ENCODE measurements at places on chromosomes 6 and 20.

GRCh38 chr6:158338311-158339112 is 26.2 kb downstream of the TULP4 start:
- no peak for DNase-seq

DNA sequence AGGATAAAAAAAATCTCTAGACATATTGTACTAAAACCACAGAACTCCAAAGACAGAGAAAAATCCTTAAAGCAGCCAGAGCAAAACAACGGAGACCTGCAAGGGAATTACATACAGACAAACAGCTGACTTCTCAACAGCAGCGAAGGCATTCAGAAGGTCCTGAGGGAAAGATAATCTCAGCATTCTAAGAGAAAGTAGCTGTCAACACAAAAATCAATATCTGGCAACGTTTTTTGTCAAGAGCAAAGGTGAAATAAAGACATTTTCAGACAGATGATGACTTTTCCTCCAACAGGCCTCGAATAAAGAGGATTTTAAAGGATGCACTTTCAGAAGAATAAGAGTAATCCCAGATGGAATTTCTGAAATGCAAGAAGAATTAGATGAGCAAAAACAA is 6.1 kb upstream of the SCGN start:
- DNase-seq: no peak

DNA sequence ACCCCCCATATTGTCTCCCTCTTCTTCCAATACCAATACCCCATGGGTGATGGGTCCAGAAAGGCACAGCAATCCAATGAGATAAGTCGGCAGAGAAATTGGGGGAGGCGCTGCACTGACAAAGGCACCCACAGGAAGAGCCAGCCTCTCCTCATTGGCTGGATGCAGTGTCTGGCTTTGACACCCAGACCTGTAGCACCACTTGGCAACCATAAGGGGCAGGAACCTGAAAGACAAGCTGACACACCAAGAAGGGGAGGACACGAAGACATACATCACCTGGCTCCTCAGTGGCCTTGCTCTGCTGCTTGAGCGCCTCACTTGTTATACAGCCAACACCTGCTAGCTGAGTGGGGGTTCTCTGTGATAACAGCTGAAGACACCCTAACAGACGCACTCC is 19.4 kb upstream of the SLC4A11 start:
- no peak for DNase-seq

DNA sequence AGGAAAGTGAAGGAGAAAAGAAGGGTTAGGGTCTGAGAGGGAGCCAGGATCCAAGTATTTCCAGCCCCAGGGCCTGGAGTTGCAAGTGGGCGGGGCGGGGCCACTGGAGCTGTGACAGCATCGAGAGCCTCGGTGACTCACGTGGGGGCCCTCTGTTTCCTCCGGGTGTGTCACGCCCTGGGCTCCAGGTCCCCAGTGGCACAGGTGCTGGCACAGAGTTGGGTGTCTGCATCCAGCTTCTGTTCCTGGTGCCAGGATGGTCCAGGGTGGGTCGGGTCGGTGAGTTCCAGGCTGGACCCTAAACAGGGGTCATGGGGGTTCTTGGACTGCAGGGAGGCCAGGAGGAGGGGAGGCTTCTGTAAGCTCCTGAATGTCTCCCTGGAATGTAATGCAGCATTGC is 16.7 kb downstream of the RAET1L start:
- no peak for DNase-seq

GRCh38 chr20:33566781-33567603 is 77.1 kb downstream of the CBFA2T2 start:
- DNase-seq: no peak

DNA sequence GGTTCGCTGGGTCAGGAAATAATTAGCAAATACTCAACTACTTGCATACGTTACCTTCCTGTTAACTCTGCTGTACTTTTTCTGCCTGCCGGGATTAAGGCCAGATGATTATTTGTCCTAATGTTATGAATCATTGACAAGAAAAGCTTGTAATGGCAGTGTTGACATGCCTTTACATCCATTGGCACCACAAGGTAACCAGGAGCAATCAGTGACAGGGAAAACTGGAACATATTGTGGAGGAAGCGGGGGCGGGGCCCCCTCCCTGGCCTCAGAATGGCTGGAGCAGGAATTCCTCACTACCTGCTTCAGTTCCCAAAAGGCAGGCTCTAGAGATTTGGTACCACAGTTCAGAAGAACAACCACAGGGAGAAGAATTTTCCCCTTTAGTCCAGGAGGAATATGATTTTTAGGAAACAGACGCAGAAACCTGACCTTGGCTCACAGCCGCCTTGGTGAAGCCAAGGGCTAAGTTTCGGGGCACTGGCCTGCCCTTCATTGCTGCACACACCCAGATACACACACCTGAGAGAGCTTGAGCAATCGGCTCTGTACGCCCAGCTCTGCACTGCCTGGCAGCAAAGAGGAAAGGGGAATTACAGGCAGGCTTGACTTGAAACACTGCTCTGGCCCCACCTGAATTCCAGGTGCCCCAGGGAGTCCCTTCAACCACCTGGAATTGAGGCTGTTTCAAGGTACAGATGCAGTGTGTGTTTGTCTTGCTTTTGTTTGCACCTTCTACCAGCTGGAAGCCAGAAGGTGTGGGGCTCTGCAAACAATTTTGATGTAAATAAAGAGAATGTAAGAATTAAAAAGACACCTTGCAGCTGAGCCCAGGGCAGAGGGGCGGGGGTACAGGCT is 89.8 kb downstream of the MYB start:
- no peak for DNase-seq

- no peak for DNase-seq
Measured at GRCh38 chr6:12363651-12364381, 73.7 kb downstream of the EDN1 start.

DNA sequence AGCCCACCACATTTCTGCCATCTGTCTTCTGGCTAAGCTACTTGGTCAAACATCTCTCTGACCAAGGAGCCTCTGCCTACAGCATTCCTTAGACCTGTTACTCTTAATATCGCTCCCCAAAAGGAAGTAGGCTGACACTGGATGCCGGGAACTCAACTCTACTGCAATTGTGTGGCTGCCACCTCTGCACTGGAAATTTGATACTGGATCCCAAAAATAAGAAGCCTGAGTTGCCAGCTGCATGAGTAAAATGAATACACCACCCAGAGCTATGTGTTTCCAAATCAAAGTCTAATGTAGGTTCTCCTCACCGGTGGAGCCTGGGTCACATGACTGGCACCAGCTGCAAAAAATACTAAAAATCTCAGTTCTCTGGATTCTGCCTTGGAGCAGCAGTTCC is 36.9 kb downstream of the UNC5CL start:
- no peak for DNase-seq

DNA sequence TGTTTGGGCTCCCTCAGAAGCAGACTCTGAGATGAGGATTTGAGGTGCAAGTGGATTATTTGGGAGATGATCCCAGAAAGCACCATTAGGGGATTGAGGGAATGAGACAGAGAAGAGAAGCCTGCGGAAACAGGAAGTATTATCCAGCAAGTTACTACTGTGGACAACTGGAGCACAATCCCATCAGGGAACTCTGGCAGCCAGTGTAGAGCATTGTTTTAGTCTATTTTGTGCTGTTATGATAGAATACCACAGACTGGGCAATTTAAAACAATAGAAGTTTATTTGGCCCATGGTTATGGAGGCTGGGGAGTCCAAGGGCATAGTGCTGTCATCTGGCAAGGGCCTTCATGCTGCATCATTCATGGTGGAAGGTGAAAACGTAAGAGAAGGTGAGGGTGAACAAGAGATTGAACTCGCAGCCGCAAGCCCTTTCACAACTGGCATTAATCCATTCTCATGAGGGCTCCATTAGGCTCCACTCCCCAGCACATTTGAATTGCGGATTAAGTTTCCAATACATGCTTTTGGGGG is 43.5 kb upstream of the SLC9A8 start:
- DNase-seq: no peak

- no peak for DNase-seq
Measured at GRCh38 chr20:37940858-37941257, 37.9 kb downstream of the VSTM2L start.

DNA sequence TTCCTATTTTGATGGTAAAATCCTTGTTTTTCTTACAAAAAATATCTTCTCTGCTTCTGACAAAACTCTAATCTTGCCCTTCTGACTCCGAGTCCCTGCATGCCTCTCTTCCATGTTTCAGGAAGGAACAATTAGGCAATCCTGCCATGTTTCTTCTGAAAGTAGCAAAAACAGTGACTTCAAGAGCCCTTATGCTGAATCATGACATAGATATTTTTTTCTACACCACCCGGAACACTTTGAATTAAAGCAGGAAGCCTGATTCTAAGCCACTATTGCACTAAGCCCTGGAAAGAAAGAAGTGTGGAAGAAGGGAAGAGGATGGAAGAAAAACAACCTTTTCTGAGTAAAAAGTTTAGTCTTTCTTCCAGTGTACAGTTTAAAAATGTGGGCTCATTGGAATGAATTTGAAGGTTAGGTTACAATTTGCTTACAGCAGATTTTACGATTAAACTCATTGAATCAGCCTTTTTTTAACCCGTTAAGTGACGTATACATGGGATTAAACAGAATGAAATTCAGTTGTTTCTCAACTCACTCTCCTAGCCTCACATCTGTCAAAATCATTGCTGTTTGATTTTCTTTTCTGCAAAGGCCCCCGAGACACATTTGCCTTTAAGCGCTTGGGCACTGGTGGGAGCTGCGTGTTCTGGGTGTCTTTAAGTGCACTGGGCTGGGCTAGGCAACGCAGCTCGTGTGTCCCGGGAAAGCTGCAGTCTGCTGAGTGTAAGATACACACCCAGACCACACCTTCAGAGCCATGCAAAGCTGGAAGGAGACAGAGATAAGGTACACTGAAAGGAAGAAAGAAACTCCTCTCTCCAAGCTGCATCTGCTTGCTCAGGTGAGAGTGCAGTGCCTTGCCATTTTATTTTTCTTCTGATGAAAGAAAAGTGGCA is 159.4 kb upstream of the CITED2 start:
- no peak for DNase-seq

DNA sequence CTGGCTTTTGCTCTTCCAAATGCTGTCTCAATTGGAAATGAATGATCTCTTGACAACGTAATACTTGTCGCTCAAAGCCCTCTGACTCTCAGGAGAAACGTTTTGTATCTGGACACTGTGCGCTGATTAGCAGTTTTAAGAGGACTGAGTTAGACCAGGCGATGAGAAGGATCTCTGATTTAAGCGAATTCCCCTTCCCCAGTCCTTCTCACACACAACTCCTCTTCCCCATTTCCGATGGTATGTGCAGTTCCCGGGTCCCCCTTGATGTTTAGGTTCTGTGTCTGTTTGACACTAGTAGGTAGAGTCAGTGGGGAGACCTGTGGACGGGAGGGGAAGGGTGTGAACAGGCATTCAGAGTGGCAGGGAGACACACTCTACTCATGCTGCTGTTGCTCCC is 2.5 kb downstream of the ZDHHC14 start:
- no peak for DNase-seq

DNA sequence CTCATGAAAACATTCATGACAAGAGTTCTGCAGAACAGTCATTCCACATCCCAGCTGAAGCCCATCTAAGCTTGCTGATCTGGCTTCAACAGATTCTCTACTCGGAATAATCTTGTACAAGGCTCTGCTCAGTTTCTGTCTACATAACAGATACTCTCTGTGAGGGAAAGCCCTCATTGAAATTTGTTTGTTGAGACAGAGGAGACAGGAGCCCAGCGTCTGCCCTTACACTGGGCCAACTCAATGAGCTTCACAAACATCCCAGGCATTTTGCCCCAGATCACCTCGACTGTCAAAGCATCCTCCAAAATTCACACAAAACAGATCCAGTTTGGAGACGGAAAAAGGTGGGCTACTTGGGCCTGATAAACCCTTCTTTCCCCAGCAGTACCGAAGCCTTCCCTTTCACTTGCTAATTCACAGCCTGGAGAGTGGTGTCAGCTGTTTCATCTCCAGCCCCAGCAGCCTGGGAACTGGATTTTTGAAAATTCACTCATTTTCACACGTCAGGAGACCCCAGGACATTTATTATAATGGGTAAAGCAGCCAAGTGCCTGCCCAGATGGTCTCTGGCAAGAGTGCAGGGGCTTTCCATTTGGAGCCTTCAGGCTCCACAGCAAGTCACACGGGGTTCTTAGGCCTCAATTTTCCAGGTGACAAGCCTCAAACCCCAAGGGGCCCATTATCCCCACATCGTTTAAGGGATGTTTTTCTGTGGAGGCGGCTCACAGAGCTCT is 7.3 kb downstream of the CCDC167 start:
- DNase-seq: no peak

DNA sequence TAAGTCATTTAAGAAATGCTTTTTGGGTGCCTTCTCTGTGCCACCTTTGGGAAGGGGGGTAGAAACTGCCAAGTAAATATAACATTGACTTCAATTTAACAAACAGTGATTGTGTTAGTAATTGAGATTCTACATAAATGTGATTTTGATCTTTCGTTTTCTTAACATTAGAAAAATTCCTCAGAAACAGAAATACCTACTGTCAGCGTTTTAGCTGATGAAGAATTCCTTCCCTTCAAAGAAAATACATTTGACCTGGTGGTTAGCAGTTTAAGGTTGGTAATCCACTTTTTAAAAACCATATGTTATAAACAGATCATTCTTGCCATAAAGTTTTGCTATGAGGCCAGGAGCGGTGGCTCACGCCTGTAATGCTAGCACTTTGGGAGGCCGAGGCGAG is 9.8 kb downstream of the NDUFAF5 start:
- DNase-seq: no peak

GRCh38 chr20:35318502-35319157 is 26.4 kb upstream of the FAM83C start:
- no peak for DNase-seq

DNA sequence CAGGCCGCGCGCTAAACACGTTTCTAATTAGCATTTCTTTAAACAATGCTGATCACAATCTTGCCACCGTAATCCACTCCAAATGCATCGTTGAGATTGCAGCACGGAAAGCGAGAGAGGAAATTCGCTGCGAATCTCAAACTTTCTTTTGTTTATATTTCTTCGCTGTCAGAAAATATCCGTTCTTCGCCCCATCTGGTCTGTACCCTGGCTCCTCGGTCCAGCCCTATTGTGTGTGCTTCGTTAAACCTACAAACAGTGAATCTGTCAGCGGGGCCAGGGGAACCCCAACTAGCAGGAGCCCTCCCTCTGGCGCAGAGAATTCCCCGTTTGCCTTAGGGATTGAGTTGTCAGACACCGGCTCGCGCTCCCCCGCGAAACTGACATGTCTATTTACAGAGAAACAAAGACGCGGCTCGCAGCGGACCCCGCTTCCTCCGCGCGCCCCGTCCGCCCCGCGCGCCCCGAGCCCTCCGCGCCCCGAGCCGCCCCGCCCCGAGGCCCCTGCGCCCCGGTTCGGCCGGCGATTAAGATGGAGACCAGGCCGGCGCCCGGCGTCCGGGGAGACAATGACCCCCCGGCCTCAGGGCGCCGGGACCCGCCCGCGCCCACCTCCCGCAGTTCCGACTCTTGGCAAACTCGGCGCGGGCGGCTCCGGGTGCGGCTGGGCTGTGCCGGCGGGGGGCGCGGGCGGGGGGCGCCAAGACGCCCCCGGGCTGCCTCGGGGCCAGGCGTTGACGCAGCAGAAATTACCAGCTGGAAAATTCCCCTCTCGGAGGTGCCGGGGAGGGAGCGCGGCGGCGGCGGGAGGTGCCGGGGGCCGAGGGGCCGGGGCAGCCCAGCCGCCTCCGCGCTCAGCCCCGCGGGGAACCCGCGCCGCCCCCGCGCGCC is 874 bp downstream of the ZBTB46 start:
- DNase-seq: no peak

GRCh38 chr6:114651611-114652010 is 308.8 kb upstream of the HS3ST5 start:
- no peak for DNase-seq

All from brain pericyte (primary cell).